Hematopoietic multipotent progenitor cell treated with erythropoietin and hydrocortisone succinate and interleukin-3 and kit ligand, for 6 days (in vitro differentiated cells): ENCODE measurements at places on chromosomes 3 and 15.

DNA sequence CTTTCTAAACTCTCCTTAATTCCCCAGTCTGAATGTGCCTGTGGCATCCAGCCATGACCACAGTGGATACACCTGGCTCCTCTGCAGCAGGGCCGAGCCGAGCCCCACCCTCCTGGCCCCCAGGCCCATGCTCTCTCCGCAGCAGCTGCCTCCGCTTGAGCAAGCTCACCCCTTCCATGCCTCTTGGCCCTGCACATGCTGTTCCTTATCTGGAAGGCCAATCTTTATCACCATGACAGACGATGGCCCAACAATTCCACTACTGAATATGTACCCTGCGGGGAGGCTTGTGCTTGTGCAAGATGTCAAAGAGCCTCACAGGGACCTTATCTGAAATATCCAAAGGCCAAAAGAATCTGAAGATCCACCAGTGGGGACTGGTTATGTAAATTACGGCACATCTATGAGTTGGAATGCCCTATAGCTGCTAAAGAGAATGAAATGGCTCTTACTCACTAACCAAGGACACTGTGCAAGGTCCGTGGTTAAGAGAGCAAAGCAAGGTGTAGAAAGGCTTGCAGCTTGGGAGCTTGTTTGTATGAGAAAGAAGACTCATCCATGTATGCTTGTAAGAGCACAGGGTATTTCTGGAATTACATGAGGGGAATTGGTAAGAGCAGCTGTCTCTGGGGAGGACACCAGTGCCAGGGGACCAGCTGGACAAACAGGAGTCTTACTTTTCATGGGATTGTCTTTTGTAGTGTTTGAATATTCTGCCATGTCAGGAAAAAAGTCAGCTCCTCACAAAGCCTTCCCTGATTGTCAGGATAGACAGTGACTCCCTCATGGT lies 55.2 kb downstream of the WNT7A start:
- no peak for DNase-seq

GRCh38 chr3:137998121-137999042 lies 11.6 kb upstream of the CLDN18 start:
- no peak for DNase-seq

DNA sequence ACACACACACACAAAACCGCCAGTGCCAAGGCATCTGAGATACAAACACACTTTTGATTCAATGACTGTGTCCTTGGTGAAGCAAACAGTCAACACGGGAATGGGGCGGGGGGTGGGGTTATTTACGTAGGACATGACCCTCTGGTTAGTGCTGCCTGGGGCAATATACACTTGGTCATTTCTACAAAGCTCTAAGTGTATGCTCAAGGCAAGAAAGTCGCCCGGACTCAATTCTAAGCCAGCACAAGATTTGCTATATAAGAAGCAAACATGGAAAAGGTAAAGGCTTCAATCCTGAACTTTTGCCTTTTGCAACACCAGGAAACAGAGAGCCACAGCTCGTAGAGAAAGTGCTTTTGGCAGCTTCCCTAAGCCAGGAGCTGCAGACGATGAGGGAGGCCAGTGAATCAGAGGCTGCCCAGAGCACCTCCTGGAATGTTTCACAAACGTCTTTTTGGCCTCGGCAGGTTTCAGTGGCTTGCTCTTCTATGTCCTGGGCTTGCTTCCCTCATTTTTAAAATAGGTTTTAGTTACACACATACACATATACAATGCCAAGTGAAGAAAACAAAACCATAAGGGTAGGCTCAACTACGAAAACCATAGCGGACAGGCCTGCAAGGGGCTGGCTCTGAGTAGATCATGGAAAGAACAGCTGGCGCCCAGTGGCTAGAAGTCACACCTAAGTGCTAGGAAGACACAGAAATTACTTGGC lies 73.6 kb downstream of the TM4SF4 start:
- DNase-seq = no peak

GRCh38 chr3:130773366-130773765 lies 26.7 kb upstream of the PIK3R4 start:
- peak; percentile 58 for DNase-seq

- DNase-seq = no peak
Measured at GRCh38 chr15:65416845-65417416, 5.8 kb downstream of the IGDCC4 start.

GRCh38 chr3:186933816-186934215 lies 3.5 kb downstream of the ST6GAL1 start:
- no peak for DNase-seq

- DNase-seq = no peak
Measured at GRCh38 chr15:81859737-81860516, 185.9 kb downstream of the MEX3B start.

DNA sequence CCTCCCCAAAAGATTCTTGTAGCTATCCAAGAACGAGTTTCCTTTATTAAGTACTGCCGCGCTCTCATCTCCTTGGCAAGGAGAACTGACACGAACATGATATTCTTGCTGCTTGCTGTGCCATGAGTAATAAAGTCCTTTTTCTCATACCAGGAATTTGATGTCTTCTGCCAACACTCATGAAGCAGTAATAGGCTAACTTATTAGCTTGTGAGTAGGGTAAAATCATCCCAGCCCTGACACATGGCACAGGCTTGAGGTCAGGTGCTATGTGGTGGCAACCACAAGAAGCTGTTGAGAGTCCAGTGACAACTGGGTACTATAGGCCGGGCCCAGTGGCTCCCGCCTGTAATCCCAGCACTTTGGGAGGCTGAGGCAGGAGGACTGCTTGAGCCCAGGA lies 22.7 kb upstream of the UBXN7 start:
- DNase-seq = no peak

DNA sequence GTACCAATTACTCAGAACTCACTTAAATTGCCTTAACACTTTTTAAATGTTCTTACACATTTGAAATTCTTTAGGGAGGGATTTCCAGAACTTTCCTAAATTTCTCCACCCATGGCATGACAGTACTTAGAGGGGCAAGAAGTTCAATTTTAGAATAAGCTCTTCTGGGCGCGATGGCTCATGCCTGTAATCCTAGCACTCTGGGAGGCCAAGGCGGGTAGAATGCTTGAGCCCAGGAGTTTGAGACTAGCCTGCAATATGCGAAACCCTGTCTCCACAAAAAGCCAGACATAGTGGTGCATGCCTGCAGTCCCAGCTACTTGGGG lies 10.6 kb downstream of the FAM131A start:
- DNase-seq = no peak

DNA sequence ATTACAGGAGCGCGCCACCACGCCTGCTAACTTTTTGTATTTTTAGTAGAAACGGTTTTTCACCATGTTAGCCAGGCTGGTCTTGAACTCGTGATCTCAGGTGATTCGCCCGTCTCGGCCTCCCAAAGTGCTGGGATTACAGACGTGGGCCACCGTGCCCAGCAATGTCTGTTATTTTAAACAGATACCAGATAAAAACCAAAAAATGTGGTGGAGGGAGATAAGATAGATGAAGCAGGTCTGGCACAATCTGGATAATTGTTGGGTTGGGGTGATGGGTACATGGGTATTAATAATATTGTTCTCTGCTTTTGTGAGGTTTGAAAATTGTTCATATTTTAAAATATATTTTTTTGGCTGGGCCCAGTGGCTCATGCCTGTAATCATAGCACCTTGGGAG lies 4.7 kb downstream of the RNF111 start:
- peak; percentile 71 for DNase-seq

GRCh38 chr3:9891072-9891622 lies 737 bp downstream of the JAGN1 start:
- no peak for DNase-seq

DNA sequence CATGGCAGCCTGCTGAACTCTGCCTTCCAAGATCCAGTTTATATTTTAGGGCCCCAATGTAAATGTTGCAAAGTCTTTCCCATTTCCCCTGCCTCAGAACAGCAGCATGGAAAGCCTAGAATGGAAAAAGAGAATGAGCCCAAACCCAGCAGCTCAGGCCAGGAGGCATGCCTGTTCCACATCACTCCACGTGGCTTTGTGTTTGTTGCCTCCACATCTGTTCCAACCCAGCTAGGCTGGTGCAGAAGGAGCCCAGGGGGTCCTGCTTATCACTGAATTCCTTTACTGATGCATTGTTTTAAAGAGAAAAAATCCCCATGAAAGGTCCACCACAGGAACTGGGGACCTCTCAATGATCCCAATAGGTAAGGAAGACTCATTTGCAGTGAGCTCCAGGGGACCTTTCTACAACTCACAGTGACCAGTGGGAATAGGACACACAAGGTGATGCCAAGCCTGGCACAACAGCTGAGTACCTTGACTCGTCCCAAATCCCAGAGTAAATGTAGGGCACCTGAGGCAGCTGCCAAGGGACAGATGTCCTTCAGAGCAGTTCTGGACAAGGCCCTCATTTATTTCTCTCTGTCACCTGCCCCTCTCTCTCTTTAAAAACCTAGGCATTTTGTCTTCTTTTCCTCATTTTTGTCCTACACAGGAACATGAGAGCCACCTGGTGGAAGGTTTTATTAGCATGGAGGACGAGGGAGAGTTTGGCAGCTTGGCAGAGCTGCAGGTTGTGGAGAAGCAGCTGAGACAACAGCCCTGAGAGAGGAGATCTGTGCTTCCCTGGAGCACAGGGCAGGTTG lies 41.7 kb upstream of the ADAMTS17 start:
- DNase-seq = peak; percentile 39

GRCh38 chr3:51715231-51715976 lies 8.5 kb downstream of the GRM2 start:
- no peak for DNase-seq

DNA sequence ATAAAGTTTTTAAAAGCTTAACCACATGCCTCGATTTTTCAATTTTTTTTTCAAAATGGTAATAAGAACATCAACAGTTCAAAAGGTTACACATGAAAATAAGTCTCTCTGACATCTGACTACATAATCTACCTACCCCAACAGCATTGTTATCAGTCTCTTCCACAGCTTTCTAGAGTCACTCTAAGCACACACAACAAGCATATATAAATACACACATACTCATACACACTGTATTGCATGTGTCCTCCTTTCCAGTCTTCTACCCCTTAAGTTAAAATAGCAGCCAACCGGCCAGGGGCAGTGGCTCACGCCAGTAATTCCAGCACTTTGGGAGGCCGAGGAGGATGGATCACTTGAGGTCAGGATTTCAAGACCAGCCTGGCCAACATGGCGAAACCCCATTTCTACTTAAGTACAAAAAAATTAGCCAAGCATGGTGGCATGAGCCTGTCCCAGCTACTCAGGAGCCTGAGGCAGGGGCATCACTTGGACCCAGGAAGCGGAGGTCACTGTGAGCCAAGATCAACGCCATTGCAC lies 12.2 kb downstream of the TBL1XR1 start:
- DNase-seq = peak; percentile 24

- no peak for DNase-seq
Measured at GRCh38 chr3:110332629-110333028, 739.0 kb upstream of the NECTIN3 start.

- peak; percentile 39 for DNase-seq
Measured at GRCh38 chr3:155737844-155738460, 6.9 kb downstream of the PLCH1 start.

- no peak for DNase-seq
Measured at GRCh38 chr15:73957785-73958184, 31.5 kb downstream of the LOXL1 start.

DNA sequence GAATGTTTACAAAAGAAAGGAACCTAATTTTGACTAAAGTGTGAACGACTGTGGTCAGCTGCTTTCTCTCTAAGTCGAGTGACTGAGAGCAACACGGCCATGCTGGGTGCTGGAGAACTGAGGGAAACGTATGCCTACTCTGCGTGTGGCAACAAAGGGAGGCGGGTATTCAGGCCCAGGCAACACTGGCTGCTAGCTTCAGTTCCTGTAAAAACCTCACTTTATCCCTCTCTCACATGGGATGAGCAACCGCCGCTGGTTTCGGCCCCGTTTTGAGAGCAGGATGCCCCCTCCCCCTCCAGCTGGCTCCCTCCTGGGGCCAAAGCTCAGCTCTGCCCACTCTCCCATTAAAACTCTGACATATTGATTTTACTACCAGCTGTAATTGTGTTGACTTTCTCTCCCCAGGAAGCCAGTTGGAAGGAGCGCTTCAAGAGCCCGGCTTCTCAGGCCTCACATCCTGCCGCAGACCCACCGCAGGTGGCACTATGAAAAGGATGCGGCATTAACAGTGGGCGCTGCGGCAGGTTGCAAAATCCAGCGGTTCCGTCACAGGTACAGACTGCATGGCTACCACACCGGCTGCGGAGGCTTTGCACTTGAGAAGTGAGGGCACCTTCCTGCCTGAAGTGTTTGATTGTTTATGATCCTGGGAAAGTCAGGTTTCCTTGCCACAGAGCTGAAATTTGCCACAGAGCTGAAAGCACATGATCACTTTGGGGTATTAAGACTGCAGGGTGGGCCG lies 12.7 kb downstream of the PLXND1 start:
- DNase-seq = peak; percentile 56

GRCh38 chr3:66014651-66015050 lies 24.1 kb downstream of the MAGI1 start:
- no peak for DNase-seq

GRCh38 chr3:152127058-152127457 lies 141.7 kb upstream of the MBNL1 start:
- no peak for DNase-seq
